Retinal pigment epithelial cell (primary cell): ENCODE measurements at places on chromosomes 3 and 15.

GRCh38 chr3:58352626-58353025 is 19.9 kb downstream of the PXK start:
- no peak for DNase-seq

GRCh38 chr15:85414037-85414436 is 33.6 kb downstream of the AKAP13 start:
- DNase-seq, result no peak

DNA sequence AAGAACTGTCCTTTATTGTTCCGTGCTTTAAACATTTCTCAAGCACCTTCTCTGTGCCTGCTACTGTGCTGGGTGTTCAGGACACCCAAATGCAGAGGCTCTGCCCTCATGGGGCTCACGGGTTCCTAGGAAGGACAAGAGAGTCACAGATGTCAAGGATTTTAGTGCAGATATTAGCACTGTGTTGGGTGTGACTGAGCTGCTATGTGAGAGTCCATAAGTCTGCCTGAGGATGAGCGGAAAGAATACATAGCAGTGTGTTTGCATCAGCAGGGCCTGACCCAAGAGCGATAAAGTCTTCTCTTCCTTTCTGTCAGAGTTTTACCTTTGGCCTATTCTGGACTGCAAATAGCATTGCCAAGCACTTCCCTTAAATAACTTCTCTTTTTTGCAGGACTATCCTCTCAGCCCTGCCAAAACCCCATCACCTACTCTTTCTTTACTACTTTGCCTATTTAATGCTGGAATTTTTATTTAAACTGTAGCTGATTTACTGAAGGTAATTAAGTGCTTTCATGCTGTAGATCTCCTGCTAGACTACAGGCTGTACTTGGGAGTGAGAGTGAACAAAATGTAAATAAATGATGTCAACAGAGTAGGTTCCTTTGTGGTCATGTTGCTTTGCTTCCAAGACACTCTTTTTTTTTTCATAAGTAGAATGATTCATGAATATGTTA is 459.4 kb upstream of the TPRG1 start:
- no peak for DNase-seq

DNA sequence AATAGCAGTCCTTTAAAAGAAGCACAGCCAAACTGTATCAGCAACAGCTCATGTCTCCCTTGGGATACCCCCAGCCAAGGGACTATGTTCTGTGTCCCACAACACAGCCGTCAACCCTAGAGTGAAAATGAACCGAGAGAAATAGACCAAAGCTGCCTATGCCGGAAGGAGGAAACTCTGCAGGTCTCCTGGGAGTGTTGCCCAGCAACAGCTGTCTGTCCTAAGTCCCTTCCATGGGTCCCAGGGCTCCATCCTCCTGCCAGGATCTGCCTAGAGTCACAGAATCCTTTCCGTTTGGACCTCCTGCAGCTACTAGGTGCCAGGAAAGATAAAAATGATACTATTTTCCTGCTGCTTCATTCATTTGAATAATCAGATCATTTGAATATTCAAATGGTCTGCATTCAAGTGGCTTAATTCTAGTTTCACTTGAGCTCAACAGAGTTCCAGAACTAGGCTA is 53.1 kb downstream of the TRANK1 start:
- no peak for DNase-seq

- DNase-seq, result peak; percentile 91
Measured at GRCh38 chr3:159928666-159929065, 60.0 kb upstream of the IL12A start.

DNA sequence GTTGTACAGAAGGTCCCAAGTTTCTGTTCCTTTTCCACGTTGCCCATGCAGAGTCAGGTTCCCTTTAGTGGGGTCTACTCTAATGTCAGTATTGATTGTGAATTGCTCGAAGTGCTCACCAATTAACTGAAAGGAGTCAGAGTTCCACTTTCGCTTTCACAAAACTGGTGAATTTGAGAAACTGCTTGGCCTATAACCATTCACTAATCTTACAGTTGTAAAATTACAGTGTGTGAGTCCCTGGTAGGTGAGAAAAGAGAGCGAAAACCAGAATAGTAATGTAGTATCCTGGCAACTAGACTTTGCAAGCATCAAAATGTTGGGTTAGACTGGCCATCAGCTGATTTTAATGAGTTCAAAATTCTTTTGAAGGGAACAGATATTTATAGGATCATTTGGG is 237.5 kb upstream of the CHRM5 start:
- no peak for DNase-seq

DNA sequence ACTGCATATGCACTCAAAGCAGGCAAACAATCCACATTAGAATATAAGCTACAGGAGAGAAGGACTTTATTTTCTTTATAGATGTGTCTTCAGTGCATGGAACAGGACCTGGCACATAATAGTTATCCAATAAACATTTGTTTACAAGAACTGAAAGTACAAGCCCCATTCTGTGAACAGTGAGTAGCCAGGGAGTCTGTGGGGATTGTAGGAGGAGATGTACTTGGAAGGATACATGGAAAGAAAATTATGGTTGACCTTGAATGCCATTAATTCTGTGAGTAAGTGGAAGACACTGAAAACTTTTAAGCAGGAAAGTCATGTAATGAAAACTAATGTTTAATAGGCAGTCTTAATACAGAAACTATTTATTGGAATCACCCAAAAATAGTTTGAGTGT is 28.3 kb downstream of the MASP1 start:
- DNase-seq, result no peak

DNA sequence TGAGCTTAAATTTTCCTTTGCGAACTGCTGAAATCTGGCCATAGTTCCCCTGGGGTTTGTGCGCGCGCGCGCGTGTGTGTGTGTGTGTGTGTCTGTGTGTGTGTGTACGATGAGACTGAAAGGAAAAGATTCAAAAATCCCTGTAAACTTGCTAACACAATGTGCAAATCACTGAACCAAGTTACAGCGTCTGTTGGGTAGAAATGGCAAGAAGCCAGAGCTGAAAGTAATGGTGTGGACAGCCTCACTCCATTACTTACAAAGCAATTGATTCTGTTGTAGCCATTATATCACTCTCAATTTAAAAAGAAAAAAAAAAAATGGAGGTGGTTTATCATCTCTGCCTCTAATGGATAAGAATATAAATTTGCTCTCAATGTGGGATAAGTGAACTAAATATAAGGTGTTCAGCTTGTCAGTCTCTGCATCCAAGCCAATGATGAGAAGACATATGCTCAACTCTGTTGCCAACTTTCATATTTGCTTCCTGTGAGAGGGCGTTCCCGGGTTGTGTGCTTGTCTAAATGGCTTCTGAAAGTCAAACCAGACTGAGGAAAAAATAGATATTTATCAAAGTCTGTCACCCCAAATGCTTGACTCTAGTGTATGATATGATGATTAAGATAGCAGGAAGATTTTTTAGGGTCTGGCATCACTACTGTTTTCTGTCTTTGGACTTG is 422.2 kb downstream of the ZNF385D start:
- no peak for DNase-seq

- DNase-seq, result no peak
Measured at GRCh38 chr15:88419830-88420229, 47.4 kb downstream of the MRPL46 start.
